Breast epithelium (tissue), 4 donors: ENCODE measurements at places on chromosomes 12 and 14.
A peak's percentile ranks its signal among the peaks of the same experiment; 100 is the strongest.

- DNase-seq = no peak
These were observed 94.8 kb downstream of the POLR3B start for GRCh38 chr12:106452309-106452708.

DNA sequence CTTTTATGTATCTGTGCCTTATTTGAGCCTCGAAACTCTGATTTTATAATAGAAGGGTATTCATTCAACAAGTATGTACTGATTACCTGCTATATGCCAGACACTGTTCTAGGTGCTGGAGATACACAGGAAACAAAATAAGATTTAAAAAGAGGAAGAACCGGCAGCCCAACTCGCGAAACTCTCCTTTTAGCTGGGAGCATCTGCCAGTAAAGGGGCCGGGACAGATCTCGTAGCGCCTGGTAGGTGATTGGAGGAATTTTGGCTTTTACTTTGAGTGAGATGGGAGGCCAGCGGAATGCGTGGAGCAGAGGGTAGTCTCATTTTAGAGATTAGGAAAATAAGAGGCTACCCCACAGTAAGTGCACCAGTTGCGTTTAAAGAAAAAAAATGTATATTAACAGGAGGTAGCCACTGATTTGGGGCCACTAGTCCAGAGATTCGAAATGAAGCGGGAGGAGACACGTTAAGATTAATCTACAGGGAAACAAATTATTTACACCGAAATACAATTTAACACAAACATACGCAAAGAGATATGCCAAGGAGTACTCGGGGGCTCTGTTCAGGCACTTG is 520 bp upstream of the MON2 start:
- no peak for DNase-seq

DNA sequence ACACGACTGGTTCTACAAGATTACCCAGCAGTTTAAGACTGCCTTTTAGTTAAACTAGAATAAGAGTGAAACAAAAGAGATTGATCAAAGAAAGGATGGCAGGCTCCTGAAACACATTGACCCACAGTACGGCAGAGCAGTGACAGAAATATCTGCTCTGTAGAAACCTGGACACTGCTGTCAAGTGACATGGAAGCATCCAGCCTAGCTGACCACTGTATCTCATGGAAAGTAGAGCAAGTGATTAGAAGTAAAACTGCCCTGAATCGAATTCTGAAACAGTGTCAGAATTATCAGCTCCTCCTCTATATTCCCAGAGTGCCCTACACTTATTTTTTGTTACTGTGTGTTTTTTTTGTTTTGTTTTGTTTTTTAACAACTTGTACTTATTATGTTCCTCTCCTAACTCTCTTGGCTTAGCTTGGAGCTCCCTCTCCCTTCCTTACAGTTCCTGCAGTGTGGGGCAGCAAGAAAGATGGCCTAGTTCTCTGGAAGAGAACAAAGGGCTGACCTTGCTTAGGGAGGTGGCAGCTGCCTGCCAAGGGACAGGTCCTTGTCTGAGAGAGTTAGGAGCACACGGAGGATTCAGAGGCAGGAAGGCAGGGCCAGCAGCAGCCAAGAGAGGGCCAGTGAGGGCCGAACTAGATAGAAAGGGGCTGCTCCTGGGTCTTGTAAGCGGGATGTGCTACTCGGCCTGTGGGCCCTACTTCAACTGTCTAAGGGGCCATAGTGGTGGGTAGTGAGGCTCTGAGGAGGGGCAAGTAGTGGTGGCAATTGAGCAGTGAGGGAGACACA is 97.2 kb downstream of the PTPRR start:
- no peak for DNase-seq

DNA sequence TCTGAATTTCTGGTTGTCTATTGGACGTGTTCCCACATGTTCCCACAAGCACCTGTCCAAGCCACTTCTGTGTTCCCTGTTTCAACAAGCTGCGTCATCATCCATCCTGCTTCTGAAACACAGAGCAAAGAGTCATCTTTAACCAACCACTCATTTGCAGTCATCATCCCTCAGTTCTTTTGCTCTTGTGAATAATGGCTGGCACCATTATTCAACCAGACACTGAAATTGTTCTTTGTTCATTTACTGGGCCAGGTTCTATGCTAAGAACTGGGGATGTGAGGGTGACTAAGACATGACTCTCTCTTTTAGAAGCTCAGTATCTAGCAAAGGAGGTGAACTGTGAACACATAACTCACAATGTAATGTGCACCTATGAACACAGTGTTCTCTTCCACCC is 40.7 kb upstream of the ANO4 start:
- DNase-seq = no peak

GRCh38 chr14:57390806-57391516 is 575 bp downstream of the NAA30 start:
- no peak for DNase-seq

DNA sequence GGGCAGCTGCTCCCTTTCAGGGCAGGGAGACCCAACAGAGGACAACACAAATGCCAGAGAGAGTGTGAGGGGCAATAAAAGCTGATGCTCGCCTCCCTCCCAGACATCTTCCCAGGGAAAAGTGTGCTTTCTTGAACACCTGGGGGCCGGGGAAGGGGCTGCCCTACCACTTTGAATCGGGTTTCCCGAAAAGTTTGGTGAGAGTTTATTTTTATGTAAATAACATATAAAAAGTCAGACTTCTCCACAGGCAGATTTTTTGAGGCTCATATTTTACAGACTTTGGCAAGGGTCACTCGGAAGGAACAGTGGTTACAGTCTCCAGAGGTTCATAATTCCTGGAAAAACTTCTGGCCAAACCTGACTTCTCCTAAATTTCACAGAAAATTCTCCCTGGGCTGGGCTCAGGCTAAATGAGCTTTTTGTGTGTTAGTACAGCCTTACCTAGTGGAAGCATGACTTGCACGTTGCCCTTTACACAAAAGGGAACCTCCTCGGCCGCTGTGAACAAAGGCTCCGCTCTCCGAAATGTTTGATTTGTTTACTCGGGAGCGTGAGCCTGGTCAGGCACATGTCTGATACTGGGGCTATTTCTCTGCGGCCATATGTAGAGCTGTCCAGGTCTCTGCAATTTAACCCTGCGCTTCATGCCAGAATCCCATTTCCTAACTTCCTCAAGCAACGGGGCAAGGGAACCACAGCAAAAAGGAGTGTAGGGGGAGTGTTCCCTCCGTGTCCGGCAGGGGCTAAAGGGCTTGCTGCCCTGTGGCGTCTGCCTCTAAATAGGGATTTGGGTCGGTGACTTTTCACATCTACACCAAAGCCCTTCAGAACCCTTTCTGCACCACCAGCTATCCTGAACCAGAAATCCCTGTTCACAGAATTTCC is 3.4 kb downstream of the RTL1 start:
- peak; percentile 36 for DNase-seq

DNA sequence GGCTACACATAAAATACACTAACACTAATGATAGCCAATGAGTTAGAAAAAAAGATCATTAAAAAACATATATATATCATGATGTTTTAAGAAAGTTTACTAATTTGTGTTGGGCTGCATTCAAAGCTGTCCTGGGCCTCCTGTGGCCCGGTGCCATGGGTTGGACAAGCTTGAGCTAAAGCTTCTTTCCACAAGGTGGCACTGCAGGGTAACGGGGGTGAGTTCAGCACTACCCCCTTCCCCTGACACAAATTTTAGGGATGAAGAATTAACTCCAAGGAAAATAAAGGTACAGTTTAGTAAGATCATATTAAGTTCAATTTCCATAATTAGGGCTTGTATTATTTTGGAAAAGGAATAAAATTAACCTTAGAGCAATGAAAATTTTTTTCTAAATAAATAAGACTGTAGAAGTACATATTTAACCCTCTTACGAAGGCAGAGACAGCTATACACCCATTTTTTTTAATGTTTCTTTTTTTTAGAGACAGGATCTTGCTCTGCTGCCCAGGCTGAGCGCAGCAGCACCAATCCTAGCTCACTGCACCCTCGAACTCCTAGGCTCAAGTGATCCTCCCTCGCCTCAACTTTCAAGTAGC is 38.9 kb downstream of the PPP1R13B start:
- peak; percentile 79 for DNase-seq

DNA sequence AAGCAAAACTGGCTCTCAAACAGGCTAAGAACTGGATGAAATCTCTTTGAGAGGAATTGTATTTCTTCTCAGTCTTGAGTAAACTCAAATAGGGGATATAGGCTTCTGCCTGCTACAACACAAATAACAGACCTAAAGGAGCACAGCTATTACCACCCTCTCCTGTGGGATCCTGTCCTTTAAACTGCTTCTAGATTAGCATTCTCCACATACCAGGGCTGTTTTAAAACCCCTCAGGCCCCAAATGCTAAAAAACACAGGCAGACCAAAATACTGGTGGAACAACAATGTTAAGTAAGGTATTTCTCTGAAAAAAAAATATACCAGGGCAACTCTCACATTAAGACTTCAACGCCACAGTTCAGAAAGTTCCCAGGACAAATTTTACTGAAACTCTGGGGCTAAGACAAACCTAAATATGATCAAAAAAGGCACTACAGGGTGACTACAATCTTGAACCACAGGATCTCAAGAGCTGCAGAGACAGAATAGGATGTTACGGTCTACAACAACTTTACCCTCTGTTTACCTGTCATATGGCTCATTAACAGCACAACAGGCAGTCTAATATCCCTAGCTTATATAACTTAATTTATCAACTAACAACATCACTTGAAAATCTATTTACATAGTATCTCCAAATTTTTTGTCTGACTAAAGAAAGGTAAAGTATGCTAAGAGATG is 7.2 kb downstream of the CPNE8 start:
- no peak for DNase-seq

- DNase-seq = no peak
These were observed 91.5 kb downstream of the ARF6 start for GRCh38 chr14:49984424-49984823.

- DNase-seq = no peak
These were observed 73.6 kb downstream of the GPR65 start for GRCh38 chr14:88078525-88078924.

GRCh38 chr14:22476005-22476751 is 112.8 kb downstream of the DAD1 start:
- DNase-seq = no peak

DNA sequence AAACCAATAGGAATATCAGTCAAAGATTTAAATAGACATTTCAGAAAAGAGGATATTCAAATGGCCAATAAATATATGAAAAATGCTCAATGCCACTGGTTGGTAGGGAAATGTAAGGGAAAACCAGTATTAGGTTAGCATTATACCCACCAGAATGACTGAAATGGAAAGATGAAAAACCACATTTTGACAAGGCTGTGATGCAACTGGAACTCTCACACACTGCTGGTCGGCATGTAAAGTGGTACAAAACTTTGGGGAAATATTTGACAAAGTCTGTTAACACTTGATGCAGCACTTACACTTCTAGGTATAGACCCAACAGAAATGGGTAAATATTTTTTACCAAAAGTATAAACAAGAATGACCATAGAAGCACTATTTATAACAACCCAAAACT is 163.2 kb upstream of the C14orf180 start:
- DNase-seq = no peak

DNA sequence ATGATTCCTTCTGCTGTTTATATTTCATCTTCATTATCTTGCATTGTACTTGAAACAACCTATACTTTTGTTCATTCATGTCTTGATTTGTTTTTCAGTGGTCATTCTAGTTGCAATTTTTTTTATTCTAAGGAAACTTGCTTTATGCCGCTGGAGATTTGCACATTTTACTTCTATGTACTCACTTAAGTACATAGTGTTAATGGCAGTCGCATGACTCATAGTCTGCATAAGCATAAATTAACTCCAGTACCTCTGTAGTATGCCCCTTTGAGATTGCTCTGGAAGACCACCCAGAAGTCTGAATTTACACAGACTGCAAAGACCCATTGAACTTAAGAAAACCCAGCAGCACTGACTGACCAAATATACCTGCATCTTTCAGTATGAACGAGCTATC is 77.0 kb downstream of the MSRB3 start:
- no peak for DNase-seq

GRCh38 chr12:84422340-84422739 is 490.3 kb downstream of the SLC6A15 start:
- no peak for DNase-seq

- no peak for DNase-seq
These were observed 15.2 kb upstream of the ACTR6 start for GRCh38 chr12:100185361-100185894.

- no peak for DNase-seq
These were observed 38.9 kb downstream of the FERMT2 start for GRCh38 chr14:52911904-52912303.

- no peak for DNase-seq
These were observed 41.0 kb upstream of the PLEKHG3 start for GRCh38 chr14:64663174-64663573.

- DNase-seq = no peak
These were observed 19.6 kb upstream of the C14orf180 start for GRCh38 chr14:104559804-104560585.

DNA sequence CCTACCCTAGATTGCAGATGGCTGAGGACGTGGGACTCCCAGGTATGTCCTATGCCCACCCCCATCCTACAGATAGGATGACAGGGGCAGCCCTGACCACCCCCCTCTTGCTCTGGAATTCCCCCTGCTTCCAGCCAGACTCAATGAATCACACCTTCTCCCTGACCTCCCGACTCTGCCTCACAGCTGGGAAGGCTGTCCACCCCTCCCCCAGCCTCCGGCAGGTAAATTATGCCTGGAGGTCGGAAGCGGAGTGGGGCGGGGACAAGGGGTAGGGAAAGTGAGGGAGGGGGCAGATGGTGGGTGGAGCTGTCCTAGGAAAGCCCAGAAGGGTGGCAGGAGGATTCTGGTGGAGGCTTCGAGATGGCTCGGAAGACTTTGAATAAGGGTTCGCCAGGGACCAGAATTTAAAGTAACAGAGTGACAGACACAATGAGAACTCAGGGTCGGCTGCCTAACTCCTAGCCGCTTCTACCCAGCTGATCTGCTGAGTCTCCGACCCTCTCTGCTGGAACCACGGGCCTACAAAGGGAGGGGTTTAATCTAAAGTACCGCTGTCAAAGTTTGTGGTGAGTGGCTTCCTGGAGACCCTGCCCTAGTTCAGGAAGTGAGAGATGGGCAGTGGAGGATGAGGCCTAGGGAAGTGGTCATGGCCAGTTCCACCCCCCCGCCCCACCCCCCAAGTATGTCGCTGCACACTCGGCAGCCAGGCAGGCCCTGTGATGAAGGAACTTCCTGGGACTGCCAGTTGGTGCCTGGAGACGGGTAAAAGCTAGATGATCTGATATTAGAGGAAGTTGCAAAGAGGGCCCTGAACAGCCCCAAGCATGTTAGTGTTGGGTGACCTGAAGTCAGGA is 4.2 kb downstream of the PLEKHG3 start:
- no peak for DNase-seq

DNA sequence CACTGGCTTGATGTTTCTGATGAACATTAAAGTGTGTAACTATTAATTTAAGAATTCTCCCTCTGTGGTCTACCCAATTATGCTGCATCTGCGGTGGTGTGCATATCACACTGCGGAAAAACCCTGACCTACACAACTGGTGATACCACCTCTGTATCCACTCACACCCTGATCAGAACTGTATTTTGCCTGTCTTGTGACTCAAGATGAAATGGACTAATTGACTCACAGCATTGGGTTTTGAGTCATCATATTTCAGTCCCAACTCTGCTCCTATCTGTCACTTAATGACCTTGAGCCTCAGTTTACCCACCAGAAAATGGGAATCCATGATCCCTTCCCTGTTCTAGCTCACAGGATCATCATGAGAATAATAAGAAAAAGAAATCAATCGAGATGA is 65.6 kb downstream of the NUAK1 start:
- DNase-seq = no peak

GRCh38 chr12:98644433-98644711 is 216 bp downstream of the IKBIP start:
- DNase-seq = peak; percentile 21
